Activated CD4-positive, alpha-beta T cell treated with anti-CD3 and anti-CD28 coated beads, Interleukin-2, amount 50 U/mL, for 1 hour (primary cell): ENCODE measurements at places on chromosomes 7 and 10.

- DNase-seq = no peak
These were observed 13.8 kb upstream of the C10orf67 start for GRCh38 chr10:23358357-23358756.

DNA sequence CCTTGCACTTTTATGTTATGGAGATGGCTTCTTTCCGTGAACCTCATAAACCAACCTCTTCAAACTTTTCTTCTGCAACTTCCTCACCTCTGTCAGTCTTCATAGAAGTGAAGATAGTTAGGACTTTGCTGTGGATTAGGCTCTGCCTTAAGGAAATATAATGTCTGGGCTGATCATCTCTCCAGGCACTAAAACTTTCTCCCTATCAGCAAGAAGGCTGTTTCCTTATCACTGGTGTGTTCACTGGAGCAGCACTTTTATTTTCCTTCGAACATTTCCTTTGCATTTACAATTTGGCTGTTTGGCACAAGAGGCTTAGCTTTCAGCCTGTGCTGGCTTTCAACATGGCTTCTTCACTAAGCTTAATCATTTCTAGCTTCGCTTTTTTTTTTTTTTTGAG is 52.8 kb downstream of the ESYT2 start:
- no peak for DNase-seq

- no peak for DNase-seq
These were observed 78.4 kb upstream of the NANOS1 start for GRCh38 chr10:118950997-118951637.

GRCh38 chr10:46553238-46554049 is 3.0 kb downstream of the GPRIN2 start:
- DNase-seq = no peak

- no peak for DNase-seq
These were observed 23.1 kb downstream of the ZCCHC24 start for GRCh38 chr10:79422178-79422892.
